Activated naive CD4-positive, alpha-beta T cell treated with anti-CD3 and anti-CD28 coated beads, Interleukin-2, amount 10 ng/mL, durations not matched to agents 7 days and 5 days (primary cell): ENCODE measurements at places on chromosomes 12 and 14.

DNA sequence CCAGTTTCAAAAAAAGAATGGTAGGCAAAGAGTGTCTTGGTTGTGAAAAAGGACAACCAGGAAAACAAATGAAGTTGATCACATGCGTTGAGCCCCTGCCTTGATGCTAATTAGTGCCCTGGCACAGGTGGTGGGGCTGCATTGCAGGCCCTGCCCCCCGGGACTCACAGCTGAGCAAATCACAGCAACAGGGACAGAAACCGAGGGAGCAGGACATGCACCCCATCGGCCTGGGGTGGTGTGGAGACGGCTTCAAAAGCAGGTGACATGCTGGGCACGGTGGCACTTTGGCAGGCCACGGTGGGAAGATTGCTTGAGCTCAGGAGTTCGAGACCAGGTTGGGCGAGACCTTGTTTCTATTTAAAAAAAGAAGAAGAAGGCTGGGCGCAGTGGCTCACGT lies 1.1 kb upstream of the PAPLN start:
- no peaks in the 10 kb centered on the region for H3K36me3 ChIP-seq
- H3K4me1 ChIP-seq, result peaks cover 17% of the 10 kb centered on the region
- H3K27me3 ChIP-seq, result peaks cover 98% of the 10 kb centered on the region
- peak; percentile 17 for DNase-seq

DNA sequence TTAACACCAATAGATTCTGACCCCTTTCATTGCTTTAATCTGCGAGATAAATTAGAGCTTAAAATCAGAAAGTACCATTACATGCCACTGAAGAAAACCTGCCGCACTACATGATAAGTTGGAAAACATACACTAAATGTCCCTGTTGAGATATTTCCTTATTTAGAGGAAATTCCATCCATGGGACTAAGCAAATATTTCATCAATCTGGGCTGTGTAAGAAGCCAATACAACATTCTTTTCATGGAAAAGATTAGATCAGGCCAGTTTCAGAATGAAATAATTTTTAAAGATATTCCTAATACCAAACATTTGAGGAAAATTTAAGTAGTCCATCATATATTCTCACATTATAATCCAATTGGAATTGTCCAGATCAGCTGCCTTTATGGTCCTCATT lies 112.8 kb downstream of the LLPH start:
- H3K27me3 ChIP-seq, result no peaks in the 10 kb centered on the region
- no peak for DNase-seq
- H3K4me1 ChIP-seq, result no peaks in the 10 kb centered on the region
- H3K36me3 ChIP-seq, result no peaks in the 10 kb centered on the region

GRCh38 chr12:71671816-71672215 lies 7.7 kb downstream of the THAP2 start:
- peaks cover 7% of the 10 kb centered on the region for H3K4me1 ChIP-seq
- peaks cover 4% of the 10 kb centered on the region for H3K36me3 ChIP-seq
- H3K27ac ChIP-seq, result no peak overlapping the region
- H3K27me3 ChIP-seq, result no peaks in the 10 kb centered on the region
- DNase-seq, result no peak
- H3K4me3 ChIP-seq, result no peak overlapping the region

DNA sequence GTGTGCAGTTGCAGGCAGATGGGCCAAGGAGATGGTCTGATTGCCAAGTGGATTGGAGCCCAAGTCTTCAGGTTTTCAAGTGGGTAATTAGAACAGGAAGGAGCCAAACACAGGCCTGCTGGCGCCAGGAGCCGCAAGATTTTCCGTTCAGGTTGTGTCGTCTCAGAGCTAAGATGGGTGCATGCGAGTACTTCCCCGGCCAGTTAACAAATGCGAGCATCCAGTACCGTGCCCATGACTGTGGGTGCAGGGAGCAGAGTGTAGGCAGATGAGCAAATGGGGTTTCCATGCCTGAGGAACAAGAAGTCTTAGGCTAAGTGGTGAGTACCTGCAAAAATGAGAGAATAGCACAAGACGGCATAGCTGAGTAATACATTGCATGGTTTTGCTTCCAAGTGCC lies 90.5 kb downstream of the CHST11 start:
- peaks cover 24% of the 10 kb centered on the region for H3K4me1 ChIP-seq
- no peaks in the 10 kb centered on the region for H3K27me3 ChIP-seq
- no peak overlapping the region for H3K27ac ChIP-seq

- peaks cover 64% of the 10 kb centered on the region for H3K4me1 ChIP-seq
- H3K27ac ChIP-seq, result peak overlapping the region; percentile 62
- DNase-seq, result no peak
Measured at GRCh38 chr12:6966351-6966750, 4.1 kb downstream of the PHB2 start.

DNA sequence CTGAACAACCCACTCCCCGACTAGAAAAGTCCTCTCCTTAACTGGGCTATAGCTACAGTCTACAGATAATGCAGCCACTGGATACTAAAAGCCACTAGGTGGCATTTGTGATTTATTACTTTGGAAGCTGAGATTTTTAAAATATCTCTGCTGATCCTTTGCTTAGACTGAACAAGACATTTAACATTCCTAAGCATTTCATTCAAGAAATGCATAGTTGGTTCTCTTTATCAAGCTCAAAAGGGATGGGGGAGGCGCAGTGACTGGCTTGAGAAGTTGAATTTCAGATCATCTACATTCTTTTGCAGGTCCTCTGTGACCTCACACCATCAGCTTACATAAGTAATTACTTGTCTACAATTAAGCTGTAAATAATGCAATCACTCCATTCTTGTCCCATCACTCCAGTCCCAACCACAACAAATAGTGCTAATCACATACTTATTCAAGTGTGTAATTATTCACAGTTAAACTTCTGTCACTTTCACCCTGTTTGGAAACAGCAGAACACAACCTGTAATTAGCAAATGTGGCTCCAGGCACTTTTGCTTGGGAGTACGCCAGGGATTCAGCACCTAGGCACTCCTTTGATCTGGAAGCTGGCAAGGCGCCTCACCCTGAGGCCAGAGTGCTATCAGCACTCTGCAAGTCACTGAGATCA lies 203.6 kb downstream of the NOVA1 start:
- H3K27me3 ChIP-seq, result no peaks in the 10 kb centered on the region
- no peak overlapping the region for H3K27ac ChIP-seq
- no peak for DNase-seq
- H3K4me3 ChIP-seq, result no peak overlapping the region
- no peaks in the 10 kb centered on the region for H3K36me3 ChIP-seq
- no peaks in the 10 kb centered on the region for H3K4me1 ChIP-seq

GRCh38 chr14:60326274-60326673 lies 77.3 kb downstream of the PPM1A start:
- no peak overlapping the region for H3K27ac ChIP-seq
- no peaks in the 10 kb centered on the region for H3K36me3 ChIP-seq
- H3K27me3 ChIP-seq, result peaks cover 53% of the 10 kb centered on the region
- H3K4me3 ChIP-seq, result no peak overlapping the region
- DNase-seq, result no peak
- peaks cover 27% of the 10 kb centered on the region for H3K4me1 ChIP-seq

- no peak overlapping the region for H3K4me3 ChIP-seq
- H3K27me3 ChIP-seq, result peaks cover 5% of the 10 kb centered on the region
- H3K27ac ChIP-seq, result no peak overlapping the region
- no peak for DNase-seq
Measured at GRCh38 chr12:45585522-45586230, 143.8 kb upstream of the ARID2 start.

DNA sequence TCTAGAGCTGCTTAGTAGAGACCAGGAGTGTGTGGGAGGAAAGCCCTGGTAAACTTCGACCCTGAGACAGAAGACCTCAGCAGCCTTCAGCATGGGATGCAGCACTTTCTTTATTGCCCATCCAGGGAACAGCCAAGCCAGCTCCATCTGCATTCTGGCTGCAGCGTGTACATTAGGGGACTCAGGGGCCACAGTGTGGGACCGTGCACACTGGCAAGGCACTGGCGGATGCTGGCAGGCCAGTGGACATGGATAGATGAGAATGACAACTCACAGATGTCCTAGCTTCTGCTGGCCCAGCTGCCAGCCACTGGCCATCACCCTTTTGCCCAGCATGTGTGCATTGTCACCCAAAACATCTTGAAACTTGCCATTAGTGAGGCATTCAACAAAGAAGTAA lies 12.5 kb downstream of the PLD4 start:
- peak; percentile 3 for DNase-seq
- no peak overlapping the region for H3K27ac ChIP-seq
- H3K4me3 ChIP-seq, result no peak overlapping the region
- H3K4me1 ChIP-seq, result peaks cover 3% of the 10 kb centered on the region

DNA sequence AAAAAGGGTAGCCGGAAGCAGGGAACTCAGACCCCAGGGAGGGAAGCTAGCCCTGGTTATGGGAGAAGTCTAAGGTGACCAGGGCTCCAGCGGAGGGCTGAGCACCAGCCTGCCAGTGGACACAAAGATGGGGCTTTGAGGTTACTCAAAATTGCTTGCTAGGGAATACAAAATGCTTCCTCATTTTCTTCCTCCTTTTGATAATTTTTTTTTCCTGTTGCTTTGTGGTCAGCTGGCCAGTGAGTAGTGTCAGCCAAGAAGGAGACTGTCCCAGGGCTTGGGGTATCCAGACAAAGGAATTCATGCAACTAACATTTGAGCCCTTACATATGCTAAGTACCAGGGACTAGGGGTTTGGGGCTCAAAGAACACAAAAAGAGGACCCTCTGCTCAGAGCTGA lies 206.2 kb downstream of the PPM1H start:
- DNase-seq, result no peak
- H3K4me3 ChIP-seq, result no peak overlapping the region
- H3K27ac ChIP-seq, result no peak overlapping the region
- H3K4me1 ChIP-seq, result no peaks in the 10 kb centered on the region

DNA sequence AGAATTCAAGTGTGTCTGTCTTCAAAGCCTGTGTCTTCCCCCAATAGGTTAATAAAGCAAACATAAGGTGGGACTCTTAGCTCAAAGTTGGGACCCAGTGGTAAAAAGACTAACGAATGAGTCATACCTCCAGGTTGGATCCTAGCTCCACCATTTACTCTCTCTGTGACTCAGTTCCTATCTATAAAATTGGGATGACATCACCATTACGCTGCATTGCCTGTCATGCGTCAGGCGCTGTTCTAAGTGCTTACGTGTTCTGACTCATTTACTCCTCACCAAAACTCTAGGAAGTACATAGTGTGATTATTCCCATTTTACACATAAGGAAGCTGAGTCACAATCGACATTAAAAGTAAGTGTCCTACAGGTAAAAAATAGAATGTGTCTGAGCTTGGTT lies 915.8 kb downstream of the VRK1 start:
- no peak overlapping the region for H3K27ac ChIP-seq
- H3K4me1 ChIP-seq, result peaks cover 42% of the 10 kb centered on the region
- H3K27me3 ChIP-seq, result no peaks in the 10 kb centered on the region

GRCh38 chr12:22881878-22882385 lies 257.0 kb downstream of the ETNK1 start:
- H3K27ac ChIP-seq, result no peak overlapping the region
- H3K4me3 ChIP-seq, result no peak overlapping the region
- no peak for DNase-seq

DNA sequence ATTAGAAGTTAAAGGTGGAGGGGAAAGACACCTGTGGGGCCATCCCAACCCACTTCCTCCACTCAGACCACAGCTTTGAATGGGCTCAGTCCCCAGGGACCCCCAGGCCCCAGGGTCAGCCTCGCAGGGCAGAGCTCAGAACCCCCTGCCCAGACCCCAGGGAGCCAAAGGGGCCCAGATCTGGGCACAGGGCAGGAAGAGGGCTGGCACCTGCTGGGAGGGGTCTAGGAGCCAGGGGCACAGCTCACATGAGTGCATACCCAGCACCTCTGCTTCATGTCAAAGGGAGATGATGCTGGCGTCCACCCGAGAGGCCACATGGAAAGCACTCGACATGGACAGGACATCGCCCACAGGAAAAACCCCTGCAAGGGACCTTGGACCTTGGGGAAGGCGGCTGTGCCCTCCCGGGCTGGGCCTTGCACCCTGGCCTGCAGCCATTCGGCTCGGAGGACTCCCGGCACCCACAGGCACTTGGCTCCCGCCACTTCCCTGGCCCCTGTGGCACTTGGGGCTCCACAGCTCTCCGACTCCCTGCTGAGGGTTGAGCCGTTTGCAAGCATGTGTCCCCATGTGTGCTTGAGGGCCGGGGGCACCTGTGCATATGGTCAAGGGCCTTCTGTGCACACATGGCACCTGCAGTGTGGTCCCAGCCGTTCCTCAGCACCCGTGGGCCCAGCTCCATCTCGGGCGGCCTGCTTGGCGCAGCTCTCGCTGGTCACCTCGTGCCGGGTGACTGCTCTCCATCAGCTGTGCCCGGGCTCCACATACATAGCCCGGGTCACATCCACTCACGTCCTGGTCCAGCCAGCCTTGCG lies 7.8 kb upstream of the AMN start:
- no peaks in the 10 kb centered on the region for H3K36me3 ChIP-seq
- no peak overlapping the region for H3K27ac ChIP-seq
- no peak overlapping the region for H3K4me3 ChIP-seq
- no peaks in the 10 kb centered on the region for H3K4me1 ChIP-seq
- H3K27me3 ChIP-seq, result no peaks in the 10 kb centered on the region

GRCh38 chr14:22386924-22387775 lies 201.9 kb downstream of the DAD1 start:
- H3K4me3 ChIP-seq, result no peak overlapping the region
- DNase-seq, result no peak
- H3K4me1 ChIP-seq, result no peaks in the 10 kb centered on the region
- H3K27ac ChIP-seq, result no peak overlapping the region

DNA sequence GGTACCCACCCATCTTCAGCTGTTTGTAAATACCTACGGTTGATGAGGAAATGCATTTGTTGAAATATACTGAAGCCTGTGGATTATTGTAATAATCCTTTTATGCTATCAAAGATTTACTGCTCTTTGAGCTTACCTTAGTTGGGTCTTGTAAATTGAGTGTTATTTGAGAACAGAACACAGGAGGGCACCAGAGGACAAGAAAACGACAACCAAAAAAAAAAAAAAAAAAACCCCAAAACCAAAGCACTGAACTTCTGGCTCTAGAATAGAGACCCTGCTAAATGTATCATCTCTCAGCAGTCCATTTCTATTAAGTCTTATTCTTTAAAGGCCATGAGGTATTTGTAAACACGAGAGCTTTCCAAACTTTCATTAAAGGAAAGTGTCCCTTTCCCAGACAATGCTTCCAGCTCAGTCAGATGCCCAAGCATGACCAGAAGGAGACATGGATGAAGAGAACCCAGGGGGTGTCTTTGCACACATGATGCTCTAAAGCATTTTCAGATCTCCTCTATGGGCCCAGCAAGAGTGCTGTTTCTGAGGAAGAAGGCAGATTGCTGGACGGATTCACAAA lies 763.9 kb downstream of the NRXN3 start:
- no peaks in the 10 kb centered on the region for H3K27me3 ChIP-seq
- DNase-seq, result no peak
- no peaks in the 10 kb centered on the region for H3K4me1 ChIP-seq
- H3K27ac ChIP-seq, result no peak overlapping the region
- no peak overlapping the region for H3K4me3 ChIP-seq

- no peak for DNase-seq
- no peak overlapping the region for H3K4me3 ChIP-seq
- peaks cover 35% of the 10 kb centered on the region for H3K4me1 ChIP-seq
- peaks cover 22% of the 10 kb centered on the region for H3K36me3 ChIP-seq
Measured at GRCh38 chr12:47312808-47313426, 233.2 kb upstream of the AMIGO2 start.
